Esophagus muscularis mucosa (tissue), 4 donors: ENCODE measurements at places on chromosomes 5 and 9. TPM values are rescaled to one million over a fixed set of nuclear protein-coding genes. Genes with fewer than 3 reads are reported as not detected.

DNA sequence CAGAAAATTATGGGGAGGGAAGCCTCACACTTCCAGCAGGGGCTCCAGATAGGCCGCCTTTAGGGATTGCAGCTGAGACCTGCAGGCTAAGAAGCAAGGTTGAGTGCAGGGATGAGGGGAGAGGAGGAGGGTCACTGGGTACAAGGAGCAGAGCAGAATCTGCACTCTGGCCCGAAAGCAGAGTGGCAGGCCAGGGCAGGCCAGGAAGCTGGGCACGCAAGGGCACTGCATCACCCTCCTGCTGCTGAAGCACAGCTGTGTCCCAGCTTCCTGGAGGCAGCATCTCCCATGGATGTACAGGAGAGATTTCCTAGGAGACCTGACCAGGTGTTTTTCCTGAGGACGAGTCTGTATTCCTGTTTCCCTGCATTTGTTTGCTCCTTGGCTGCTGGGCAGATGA lies 92.1 kb downstream of the SYK start:
- H3K4me3 ChIP-seq, result no peak overlapping the region
- no peaks in the 10 kb centered on the region for H3K4me1 ChIP-seq
- peaks cover 5% of the 10 kb centered on the region for H3K27me3 ChIP-seq

DNA sequence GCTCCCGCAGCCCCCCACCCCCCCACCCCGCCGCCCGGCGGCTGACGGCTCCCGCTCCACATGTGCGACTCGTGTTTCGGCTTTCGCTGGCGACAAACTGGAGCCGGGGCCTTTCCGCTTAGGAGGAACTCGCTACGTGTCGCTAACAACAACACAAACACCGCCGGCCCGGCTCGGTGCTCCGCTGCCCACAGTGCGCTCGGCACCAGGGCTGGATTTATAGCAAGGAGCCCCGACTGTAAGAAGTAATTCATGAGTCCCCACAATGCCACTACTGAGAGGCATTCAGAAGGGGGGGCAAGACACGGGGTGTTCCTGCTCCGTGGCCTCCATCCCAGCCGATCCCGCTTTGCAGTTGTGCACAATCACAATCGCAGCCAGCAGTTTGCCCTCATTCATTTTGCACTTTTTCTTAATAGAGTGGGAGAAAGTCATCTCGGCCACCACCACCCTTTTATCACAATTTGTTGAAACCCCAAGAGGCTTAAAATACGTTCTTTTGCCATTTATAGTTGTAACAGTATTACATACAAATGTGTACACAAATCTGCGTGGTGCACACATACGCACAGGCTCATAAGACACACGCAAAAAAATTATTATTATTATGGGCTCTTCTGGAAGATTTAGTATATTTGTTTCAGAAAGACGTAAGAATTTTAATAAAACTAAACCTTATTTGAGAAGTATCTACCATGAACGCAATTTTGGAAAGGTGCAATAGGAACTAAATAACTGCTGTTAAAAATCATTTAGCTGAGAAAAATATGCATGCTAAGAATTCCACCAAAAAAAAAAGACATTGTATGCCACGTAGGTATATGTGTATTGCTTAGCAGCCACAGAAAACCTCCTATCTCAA lies 48.1 kb downstream of the EBF1 start:
- H3K36me3 ChIP-seq, result no peaks in the 10 kb centered on the region
- peak overlapping the region; percentile 38 for H3K4me3 ChIP-seq
- no peak for DNase-seq
- no peaks in the 10 kb centered on the region for H3K27me3 ChIP-seq

GRCh38 chr5:571791-572190 lies 40.3 kb upstream of the CEP72 start:
- H3K27ac ChIP-seq, result no peak overlapping the region
- no peaks in the 10 kb centered on the region for H3K4me1 ChIP-seq
- H3K4me3 ChIP-seq, result no peak overlapping the region
- no peaks in the 10 kb centered on the region for H3K36me3 ChIP-seq
- no peak for DNase-seq
- no peaks in the 10 kb centered on the region for H3K27me3 ChIP-seq

- H3K36me3 ChIP-seq, result no peaks in the 10 kb centered on the region
- H3K4me3 ChIP-seq, result peak overlapping the region; percentile 47
- peak overlapping the region; percentile 61 for H3K27ac ChIP-seq
- H3K4me1 ChIP-seq, result peaks cover 37% of the 10 kb centered on the region
Measured at GRCh38 chr9:14344053-14344524, 30.1 kb upstream of the NFIB start.

GRCh38 chr9:13863112-13863511 lies 450.8 kb downstream of the NFIB start:
- no peaks in the 10 kb centered on the region for H3K36me3 ChIP-seq
- H3K4me3 ChIP-seq, result no peak overlapping the region

- H3K27ac ChIP-seq, result no peak overlapping the region
- DNase-seq, result no peak
- H3K36me3 ChIP-seq, result no peaks in the 10 kb centered on the region
- no peaks in the 10 kb centered on the region for H3K27me3 ChIP-seq
- H3K4me1 ChIP-seq, result no peaks in the 10 kb centered on the region
Measured at GRCh38 chr5:61768692-61769281, 436.7 kb downstream of the ZSWIM6 start.

DNA sequence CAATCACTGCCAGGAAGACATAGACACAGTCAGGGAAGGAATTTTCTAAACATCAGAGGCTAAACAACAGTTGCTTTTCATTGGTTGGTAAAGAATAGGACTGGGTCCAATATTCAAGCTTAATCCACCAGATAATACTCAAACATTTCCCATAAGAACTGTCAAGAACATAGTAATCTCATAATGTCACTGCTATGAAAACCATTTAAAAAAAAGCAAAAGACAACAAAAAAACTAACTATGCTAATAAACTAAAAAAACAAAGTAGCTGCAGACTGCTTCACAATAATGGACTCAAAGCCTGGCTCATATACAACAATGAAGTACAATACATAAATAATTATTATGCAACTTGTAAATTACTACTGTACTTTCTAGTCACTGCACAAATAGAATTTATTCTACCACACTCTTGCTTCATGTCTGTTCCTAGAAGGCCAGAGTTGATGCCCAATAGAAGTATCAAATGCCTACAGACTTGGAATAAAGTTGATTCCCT lies 148.7 kb downstream of the MLLT3 start:
- peaks cover 65% of the 10 kb centered on the region for H3K4me1 ChIP-seq
- H3K27me3 ChIP-seq, result no peaks in the 10 kb centered on the region
- no peak for DNase-seq
- no peak overlapping the region for H3K27ac ChIP-seq
- H3K4me3 ChIP-seq, result no peak overlapping the region
- H3K36me3 ChIP-seq, result no peaks in the 10 kb centered on the region

GRCh38 chr5:148882332-148882731 lies 55.9 kb downstream of the ADRB2 start:
- no peaks in the 10 kb centered on the region for H3K4me1 ChIP-seq
- no peak for DNase-seq
- H3K4me3 ChIP-seq, result no peak overlapping the region

TAS2R1 gene
- total RNA-seq, result not detected
